ENCODE measurements at places on chromosomes 16 and 17.

DNA sequence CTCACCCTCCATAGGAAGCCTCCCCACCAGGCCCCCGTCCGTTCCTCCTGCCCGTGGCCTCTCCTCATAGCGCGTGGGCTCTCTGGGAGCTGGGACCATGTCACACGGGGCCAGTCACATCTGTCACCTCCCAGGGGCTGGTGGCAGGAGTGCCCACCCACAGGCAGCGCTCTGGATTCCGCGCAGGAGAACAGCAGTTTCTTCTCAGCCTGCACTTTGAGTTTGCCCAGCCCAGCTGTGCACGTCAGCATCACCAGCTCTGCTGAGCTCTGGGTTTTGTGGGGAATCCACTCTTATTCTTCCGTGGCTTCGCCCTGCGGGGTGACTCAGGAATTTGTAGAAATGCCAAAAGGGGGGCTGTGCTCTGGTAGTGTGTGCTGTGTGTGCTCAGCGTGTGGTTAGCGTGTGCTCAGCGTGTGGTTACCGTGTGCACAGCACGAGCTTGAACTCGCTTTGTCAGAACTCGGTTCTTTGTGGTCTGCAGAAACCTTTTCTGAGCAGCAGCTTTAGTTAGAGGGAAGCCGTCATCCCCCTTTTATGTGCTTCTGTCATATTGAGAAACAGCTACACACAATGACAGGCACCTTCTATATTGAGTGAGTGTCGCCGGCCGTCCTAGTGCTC lies 3.2 kb downstream of the ACSF3 start:
- DNase-seq = peak; percentile 58

- no peak for DNase-seq
These were observed 38.8 kb upstream of the ENPP7 start for GRCh38 chr17:79691931-79692330.

DNA sequence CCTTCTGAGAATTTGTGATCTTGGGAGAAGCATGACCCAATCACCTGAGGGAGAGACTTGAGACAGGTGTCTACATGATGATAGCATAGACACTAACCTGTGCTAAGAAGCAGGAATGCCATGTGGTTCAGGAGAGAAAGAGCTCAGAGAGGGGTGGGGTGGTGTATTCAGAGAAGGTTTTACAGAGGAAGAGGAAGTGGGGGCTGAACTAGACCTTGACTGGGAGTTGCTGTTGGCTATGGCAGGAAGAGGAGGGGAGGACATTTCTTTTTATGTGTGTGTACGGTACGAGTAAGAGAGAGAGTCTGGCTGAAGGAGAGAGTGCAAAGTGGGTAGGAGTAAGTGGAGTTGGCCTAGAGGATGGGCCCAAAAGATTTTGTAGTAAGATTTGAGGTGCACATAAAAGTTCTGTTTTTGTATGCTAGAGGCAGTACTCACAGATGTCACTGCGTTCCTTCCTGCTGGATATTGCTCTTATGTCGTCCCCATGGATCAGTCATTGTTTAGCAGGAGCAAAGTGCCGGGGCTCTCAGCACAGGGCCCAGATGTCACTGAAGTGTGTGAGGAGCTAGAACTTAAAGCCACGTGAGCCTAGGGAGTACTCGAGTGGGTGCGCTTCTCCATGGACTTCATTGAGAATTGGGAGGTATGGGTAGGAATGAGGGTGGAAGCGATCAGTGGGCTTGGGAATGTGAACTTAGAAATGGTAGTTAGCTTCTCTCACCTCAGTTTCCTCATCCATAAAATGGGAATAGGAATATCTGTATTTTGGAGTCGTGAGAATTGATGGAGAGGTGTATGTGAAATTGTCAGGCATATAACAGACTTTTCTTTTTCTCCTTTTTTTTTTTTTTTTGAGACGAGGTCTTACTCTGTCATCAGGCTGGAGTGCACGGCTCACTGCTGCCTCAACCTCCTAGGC lies 22.1 kb downstream of the SLC7A6 start:
- DNase-seq = no peak

- no peak for DNase-seq
These were observed 74.5 kb upstream of the C17orf78 start for GRCh38 chr17:37301288-37301687.

DNA sequence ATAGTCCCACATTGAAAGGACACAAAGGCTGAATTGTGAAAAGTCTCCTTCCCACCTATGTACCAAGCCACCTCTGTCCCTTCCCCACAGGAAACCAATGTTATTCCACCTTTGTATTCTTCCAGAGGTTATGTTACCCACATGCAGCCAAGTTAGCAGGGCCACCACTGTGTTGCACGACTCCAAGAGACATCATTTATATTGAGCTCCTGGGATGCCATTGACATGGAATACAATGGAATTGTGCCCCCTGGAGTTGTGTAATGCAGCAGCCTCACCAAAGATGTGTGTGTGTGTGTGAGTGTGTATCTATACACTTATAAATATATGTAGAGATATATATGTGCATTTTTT lies 21.6 kb upstream of the MSI2 start:
- no peak for DNase-seq

DNA sequence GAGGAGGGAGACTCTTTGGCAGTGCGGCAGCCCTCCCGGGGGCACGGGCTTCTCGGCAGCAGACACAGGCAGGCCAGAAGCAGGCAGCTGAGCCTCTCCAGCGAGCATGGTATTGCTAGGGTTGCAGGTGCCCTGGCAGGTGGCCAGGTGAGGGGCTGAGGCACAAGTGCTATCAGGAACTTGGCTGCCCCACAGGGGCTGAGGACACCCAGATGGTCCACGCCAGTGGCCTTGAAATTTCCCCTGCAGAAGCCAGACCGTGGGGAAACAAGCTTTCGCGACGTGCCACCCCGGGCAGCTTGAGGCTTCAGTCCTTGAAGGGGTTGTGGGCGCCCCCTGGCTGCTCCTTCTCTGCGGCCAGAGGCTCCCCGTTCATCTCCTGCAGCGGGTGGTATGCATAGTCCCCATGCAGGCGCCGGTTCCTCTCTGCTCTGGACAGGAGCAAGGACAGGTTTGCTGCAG lies 8.5 kb downstream of the NAGPA start:
- no peak for DNase-seq

- no peak for DNase-seq
These were observed 13.9 kb downstream of the BRD7 start for GRCh38 chr16:50354629-50355456.

- DNase-seq = no peak
These were observed 18.7 kb upstream of the ZNF750 start for GRCh38 chr17:82858376-82859126.

DNA sequence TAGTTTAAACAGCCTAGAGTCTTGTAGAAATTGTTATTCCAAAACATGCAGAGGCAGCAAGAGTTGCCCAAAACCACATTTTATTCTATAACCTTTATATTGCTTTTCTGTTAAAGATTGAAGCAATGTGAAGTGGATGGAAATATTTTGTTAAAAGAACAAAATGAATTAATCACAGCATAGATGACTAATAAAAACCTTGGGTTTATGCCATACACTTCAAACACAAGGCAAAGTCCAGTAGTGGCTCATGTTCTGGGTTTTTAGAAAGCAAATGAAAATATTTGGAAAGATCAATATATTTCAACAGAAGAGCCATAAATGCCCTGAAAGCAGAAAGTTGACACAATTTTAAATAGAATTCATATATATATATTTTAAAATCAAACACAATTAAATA lies 36.7 kb upstream of the ULK2 start:
- DNase-seq = no peak

GRCh38 chr17:73476890-73477350 lies 165.1 kb upstream of the CDC42EP4 start:
- DNase-seq = no peak

GRCh38 chr16:82329504-82330192 lies 159.6 kb upstream of the MPHOSPH6 start:
- no peak for DNase-seq

- no peak for DNase-seq
These were observed 46.0 kb upstream of the ERCC4 start for GRCh38 chr16:13873835-13874438.

GRCh38 chr17:52758481-52758880 lies 600.0 kb upstream of the CA10 start:
- no peak for DNase-seq

DNA sequence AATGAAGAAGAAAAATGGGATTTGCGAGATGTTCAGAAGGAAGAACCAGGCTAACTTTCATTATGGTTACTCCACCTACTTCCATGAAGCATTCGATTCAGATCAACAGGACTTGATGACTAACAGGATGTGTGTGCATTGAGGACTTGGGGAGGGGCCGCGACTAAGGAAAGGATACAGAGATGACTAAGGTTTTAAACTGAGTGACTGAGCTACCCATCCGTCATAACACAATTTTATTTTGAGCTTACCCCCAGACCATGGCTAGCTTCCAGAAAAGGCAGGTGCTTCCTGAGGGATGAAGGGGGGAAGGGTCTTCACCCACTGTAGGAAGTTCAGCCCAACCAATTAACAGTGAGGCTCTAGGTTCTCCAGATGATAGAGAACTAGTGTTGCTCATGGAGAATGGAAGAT lies 2.5 kb upstream of the CDYL2 start:
- DNase-seq = peak; percentile 49

- no peak for DNase-seq
These were observed 889 bp upstream of the ZNF423 start for GRCh38 chr16:49856672-49857330.

GRCh38 chr17:78824240-78824639 lies 16.4 kb downstream of the USP36 start:
- no peak for DNase-seq

DNA sequence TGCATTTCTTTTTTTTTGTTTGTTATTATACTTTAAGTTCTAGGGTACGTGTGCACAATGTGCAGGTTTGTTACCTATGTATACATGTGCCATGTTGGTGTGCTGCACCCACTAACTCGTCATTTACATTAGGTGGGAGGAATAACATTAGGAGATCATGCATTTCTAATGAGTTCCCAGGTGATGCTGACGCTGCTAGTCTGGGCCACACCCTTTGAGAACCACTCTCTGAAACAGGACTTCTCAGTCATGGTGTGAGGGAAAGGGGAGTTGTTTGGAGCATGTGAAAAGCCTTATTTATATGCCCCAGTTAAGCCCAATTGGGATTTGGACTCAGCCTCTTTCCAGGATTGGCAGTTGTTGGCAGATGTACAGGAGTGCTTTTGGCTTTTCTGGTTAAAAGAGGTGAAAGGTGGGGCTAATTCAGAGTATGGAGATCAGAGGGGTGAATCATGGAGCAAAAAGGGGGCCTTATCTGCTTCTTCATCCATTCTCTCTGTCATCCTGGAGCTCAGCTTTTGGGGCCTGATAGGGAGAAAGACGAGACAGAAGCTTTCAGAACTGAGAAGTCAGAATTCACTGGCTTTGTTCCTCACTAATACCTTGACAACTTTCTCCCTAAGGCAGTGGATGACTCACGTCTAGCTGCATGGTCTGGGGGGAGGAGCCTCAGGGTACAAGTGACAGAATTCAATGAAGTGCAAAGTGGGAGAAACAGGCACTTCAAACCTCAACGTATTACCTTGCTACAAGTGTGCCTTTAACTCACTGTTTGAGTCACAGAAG lies 180.0 kb upstream of the CACNG3 start:
- DNase-seq = no peak
